ENCODE measurements at places on chromosomes 11 and 22.

DNA sequence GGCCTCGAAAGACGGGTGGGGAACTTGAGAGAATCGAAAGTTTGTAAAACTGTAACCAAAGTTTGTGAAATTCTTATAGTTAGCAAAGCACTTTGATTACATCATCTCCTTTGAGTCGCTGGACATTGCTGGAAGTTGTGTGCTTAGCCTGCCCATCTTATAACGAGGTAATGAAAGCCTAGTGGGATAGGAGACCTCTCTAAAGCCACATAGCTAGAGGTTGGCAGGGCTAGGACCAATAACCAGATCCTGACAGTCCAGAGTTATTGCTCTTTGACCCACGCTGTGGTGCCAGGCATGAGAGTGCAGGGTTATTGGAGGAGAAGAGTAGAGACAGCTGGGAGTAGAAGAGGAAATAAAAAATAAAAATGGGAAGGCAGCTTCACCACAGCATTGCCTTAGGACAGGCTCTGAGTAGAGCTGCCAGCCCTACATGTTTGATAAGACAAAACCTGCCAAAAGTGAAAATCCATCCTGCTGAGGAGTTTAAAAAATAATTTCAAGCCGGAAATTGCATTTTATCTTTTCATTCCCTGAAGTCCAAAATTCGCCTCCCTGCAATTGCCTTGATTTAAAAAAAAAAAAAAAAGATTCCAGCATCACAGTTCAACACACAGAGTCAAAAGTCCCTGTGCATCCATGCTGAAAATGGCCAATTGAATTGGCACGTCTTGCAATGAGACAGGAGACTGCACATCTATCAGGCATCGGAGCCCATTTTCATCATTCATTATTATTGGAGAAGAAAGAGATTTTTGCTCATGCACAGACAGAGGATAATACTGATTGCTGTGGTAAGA, 225.5 kb upstream of the POU2AF2 start:
- DNase-seq: no peak

- no peak for DNase-seq
Observed at GRCh38 chr22:22025320-22026156, 43.0 kb upstream of the TOP3B start.

- no peak for DNase-seq
Observed at GRCh38 chr11:107139396-107139795, 121.1 kb upstream of the GUCY1A2 start.

GRCh38 chr11:35886759-35887158, 57.1 kb upstream of the LDLRAD3 start:
- no peak for DNase-seq

DNA sequence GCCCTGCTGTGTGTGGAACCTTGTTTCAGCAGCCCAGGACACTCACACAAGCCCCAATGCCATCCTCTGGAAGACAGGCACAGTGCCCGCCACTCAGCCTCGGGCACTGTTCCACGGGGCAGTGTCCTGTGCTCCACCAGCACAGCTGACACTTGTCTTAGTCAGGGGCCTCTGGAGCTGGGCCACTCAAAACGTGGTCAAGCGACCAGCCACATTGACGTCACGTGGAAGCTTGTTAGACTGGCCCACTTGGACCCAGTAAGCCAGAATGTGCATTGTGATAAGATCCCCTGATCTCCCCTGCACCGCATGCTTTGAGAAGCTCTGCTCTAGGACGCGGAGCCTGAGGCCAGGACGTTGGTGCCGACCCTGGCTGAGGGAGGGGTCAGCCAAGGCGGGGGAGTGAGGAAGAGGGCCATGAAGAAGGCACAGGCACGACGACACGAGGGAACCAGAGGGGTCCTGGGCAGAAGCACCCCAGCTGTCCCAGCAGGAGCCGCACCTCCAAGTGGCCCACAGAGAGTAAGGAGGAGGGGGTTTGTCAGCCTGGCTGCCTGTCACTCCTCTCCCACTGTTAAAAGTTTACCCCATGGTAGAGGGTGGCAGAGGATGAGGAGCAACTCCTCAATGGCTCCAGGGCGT, 64.6 kb downstream of the LINC01488 start:
- no peak for DNase-seq

GRCh38 chr11:93525601-93526345, 17.4 kb downstream of the SMCO4 start:
- no peak for DNase-seq

DNA sequence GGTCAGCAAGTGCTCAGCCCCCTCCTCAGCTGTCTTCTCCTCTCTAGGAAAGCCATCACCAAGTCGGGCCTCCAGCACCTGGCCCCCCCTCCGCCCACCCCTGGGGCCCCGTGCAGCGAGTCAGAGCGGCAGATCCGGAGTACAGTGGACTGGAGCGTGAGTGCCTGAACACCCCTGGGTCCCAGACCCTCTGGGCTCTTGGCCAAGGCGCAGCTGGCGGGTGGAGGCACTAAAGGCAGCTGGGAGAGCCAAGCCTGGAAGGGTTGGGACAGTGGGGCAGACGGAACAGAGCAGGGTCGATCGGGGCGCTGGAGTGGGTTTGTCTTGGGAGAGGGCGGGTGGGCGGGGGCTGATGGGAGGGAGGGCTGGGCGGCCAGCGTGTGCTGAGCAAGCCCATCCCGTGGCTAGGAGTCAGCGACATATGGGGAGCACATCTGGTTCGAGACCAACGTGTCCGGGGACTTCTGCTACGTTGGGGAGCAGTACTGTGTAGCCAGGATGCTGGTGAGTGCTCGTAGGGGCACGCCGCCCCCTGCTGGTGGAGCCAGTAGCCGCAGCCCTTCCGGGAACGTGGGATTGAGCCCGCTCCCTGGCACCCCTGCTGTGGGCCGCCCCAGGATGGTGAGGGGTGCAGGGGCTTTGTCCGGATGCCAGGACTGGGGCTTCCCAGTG, 14.1 kb upstream of the MDK start:
- no peak for DNase-seq

GRCh38 chr11:102882389-102883024, 7.7 kb upstream of the MMP12 start:
- DNase-seq: no peak

DNA sequence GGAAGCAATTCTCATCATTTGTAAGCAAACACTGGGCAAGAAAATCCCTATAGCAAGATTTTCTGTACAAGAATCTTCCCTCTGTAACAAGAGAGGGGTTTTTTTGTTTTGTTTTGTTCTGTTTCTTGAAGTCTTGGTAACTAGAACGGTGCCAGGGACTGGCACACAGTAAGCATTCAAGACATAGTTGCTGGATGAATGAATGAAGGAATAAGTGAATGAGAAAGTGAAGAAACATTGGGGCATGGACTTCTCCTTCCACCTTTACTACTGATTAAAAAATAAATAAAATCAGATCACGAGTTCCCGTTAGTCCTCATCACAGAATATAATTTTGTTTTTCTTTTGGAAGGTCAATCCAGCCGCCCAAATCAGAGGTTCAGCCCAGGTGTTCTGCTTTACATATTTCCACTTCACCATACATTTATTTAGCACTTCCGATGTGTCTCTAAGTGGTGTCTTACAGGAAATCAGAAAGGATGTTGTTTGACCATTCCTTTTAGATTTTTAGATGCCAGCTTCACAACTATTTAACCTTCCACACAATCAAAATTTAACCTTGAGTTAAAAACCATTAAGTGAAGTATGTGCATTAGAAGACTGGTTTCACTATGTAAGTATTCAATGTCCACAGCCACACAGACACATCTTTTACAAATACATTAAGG, 281.2 kb downstream of the CADM1 start:
- DNase-seq: no peak

DNA sequence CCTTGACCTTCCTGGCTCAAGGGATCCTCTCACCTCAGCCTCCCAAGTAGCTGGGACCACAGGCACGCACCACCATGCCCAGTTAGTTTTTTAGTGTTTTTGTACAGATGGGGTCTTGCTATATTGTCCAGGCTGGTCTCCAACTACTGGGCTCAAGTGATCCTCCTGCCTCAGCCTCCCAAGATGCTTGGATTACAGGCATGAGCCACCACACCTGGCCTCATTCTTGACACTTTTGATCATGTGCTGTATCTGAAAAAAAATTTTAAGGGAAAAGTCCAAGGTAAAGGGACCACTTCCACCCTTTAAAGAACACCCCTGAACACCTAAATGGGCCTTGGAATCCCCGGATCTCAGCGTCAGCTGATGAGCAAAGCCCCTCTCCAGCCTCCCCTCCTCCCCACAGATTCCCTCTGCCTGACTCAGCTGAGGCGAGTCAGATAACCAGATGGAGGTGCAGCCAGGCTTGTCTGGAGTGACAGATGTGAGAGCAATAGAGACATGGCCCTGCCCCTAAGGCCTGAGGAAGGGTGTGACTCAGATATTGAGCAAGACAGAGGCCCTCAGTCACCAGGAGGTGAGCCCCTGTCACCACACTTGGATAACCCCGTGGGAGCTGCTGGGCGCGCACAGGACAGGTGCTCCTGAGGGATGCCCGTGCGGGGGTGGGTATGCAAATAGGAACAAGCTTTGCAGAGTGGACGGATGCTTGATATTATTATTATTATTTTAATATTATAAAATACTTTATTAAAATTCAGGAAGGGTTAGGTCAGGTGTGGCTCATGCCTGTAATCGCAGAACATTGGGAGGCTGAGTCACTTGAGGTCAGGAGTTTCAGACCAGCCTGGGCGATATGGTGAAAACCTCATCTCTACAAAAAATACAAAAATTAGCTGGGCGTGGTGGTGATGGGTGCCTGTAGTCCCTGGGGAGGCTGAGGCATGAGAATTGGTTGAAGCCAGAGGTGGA, 5.0 kb upstream of the CCDC88B start:
- peak; percentile 62 for DNase-seq

GRCh38 chr11:100625041-100625440, 62.0 kb upstream of the ARHGAP42 start:
- no peak for DNase-seq

- DNase-seq: peak; percentile 68
Observed at GRCh38 chr11:15006139-15006759, 34.1 kb upstream of the CALCA start.

GRCh38 chr11:48058064-48058463, 77.7 kb downstream of the PTPRJ start:
- no peak for DNase-seq

DNA sequence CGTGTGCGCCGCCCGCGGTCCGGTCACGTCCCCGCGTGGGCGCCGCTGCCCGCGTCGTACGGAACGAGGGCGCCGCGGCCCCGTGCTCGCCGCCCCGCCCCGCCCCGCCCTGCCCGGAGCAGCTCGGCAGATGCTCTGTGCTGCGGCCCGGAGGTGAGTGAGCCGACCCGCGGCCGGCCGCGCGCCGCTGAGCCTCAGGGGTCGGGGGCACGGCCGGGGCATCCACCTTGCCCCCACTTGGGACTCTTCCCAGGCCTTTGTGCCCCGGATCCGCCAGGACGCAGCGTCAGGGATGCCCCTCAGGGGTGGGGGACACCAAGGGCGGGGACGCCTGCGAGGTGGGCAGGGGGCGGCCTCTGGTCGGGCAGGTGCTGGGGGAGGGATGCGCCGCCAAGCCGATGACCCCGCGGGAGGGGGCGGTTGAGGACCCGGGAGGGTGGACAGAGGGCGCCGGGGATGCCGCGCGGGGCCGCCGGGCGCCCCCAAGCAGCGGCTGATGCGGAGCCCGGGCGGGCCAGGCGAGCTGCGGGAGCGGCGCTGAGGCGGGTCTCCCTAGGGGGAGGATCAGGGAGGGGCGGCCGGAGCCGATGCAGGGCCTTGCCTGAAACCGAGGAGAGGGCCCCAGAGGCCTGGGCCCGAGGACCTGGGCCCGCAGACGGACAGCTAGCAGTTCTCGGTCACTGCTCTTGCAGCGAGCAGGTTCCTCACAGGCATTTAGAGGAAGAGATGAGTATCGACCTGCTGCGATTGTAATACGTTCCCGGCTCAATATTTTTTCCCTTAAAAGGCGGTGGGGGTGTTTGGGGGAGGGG, at the start of gene GNAZ:
Gene GNAZ (plus strand): TSS at position 102 of the 812 bp plus-strand sequence. CDS start 25,177 bp downstream, outside the sequence.
- DNase-seq: no peak

- DNase-seq: no peak
Observed at GRCh38 chr11:45657496-45658260, 7.7 kb downstream of the CHST1 start.

DNA sequence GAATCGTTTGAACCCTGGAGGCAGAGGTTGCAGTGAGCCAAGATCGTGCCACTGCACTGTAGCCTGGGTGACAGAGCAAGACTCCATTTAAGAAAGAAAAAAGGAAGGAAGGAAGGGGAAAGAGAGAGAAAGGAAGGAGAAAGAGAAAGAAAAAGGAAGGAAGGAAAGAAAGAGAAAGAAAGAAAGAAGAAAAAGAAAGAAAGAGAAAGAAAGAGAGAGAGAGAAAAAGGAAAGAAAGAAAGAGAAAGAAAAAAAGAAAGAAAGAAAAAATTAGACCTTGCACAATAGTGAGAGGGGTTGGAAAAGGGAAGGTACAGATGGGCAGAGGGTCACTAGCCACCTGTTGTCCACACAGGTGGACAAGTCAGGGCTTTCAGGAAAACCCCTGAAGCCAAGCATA, 57.6 kb upstream of the RTL6 start:
- DNase-seq: no peak

GRCh38 chr11:32396331-32396730, 39.0 kb downstream of the WT1 start:
- no peak for DNase-seq

DNA sequence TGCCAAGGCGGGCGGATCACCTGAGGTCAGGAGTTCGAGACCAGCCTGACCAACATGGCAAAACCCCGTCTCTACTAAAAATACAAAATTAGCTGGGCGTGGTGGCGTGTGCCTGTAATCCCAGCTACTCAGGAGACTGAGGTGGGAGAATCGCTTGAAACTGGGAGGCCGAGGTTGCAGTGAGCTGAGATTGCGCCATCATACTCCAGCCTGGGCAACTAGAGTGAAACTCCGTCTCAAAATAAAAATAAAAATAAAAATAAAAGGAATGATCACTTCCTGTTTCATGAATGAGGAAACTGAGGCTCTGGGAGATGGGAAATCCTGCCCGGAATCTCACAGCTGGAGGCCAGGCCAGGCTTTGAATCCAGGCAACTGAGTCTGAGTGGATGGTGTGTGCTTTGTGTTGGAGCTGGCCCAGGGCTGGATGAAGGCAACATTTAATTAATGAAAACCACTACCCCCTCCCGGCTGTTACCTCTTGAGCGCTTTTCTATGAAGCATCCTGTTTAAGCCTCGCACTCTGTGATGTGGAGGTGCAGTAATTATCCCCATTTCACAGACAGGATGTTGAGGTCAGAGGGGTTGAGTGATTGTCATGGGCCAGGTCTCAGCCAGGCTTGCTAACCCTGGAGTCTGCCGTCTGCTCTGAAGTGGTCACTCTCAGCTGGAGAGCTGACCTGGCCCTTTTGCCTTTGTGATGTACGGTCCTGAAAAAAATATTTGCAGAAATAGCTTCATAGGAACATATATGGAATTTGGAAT, 27.8 kb downstream of the LRP5 start:
- DNase-seq: no peak

Data from NCI-H2029 (cell line).